ENCODE measurements at places on chromosomes 16 and 17. TPM values are rescaled to one million over a fixed set of nuclear protein-coding genes. Genes with fewer than 3 reads are reported as not detected.

The ADAP2 gene
- 6.7 TPM for polyA plus RNA-seq

The MT4 gene
- not detected for polyA plus RNA-seq

The APOBR gene
- 4.2 TPM for polyA plus RNA-seq

The SNTB2 gene
- polyA plus RNA-seq: 12.9 TPM

The TEFM gene
- polyA plus RNA-seq: 9.8 TPM

The C16orf86 gene
- 9.9 TPM for polyA plus RNA-seq

The FOXN1 gene
- polyA plus RNA-seq: 0.13 TPM

The MRC2 gene
- 45.1 TPM for polyA plus RNA-seq

The CLEC18A gene
- polyA plus RNA-seq: 0.33 TPM

The SPATA32 gene
- not detected for polyA plus RNA-seq

The TMEM220 gene
- 8.7 TPM for polyA plus RNA-seq

The DHRS13 gene
- 8.8 TPM for polyA plus RNA-seq

The NKD1 gene
- 5.9 TPM for polyA plus RNA-seq

The PNMT gene
- 9.3 TPM for polyA plus RNA-seq

The ST6GALNAC2 gene
- polyA plus RNA-seq: 7.6 TPM

The SYNGR3 gene
- 1.8 TPM for polyA plus RNA-seq

The DNAJC7 gene
- 55.2 TPM for polyA plus RNA-seq

The EPX gene
- polyA plus RNA-seq: not detected

The LPO gene
- not detected for polyA plus RNA-seq

The AIPL1 gene
- not detected for polyA plus RNA-seq

The SCIMP gene
- polyA plus RNA-seq: 3.3 TPM

The ARSG gene
- polyA plus RNA-seq: 2.9 TPM

The TBC1D28 gene
- polyA plus RNA-seq: not detected

The BAIAP3 gene
- polyA plus RNA-seq: 2.7 TPM

The WSCD1 gene
- 2.8 TPM for polyA plus RNA-seq

The RASL10B gene
- polyA plus RNA-seq: 3.0 TPM

The FGF11 gene
- 0.95 TPM for polyA plus RNA-seq

The MRPL27 gene
- polyA plus RNA-seq: 99.6 TPM

The GALR2 gene
- 0.09 TPM for polyA plus RNA-seq

The SDK2 gene
- polyA plus RNA-seq: 0.61 TPM

The TMEM100 gene
- polyA plus RNA-seq: 15.3 TPM

The SAMD14 gene
- 3.7 TPM for polyA plus RNA-seq

The ZMYND15 gene
- 0.60 TPM for polyA plus RNA-seq

All from urinary bladder (tissue), 4 donors.